Activated T-helper 2 cell treated with anti-CD3 and anti-CD28 coated beads, Interferon-gamma antibody, Interleukin-2, Interleukin-4, amounts not matched to agents 10 μg/mL and 5 μg/mL and 100 μg/mL, durations not matched to agents 14 hours and 24 hours and 36 hours (primary cell): ENCODE measurements at places on chromosomes 7 and 10. TPM values are rescaled to one million over a fixed set of nuclear protein-coding genes. Genes with fewer than 3 reads are reported as not detected.

DNA sequence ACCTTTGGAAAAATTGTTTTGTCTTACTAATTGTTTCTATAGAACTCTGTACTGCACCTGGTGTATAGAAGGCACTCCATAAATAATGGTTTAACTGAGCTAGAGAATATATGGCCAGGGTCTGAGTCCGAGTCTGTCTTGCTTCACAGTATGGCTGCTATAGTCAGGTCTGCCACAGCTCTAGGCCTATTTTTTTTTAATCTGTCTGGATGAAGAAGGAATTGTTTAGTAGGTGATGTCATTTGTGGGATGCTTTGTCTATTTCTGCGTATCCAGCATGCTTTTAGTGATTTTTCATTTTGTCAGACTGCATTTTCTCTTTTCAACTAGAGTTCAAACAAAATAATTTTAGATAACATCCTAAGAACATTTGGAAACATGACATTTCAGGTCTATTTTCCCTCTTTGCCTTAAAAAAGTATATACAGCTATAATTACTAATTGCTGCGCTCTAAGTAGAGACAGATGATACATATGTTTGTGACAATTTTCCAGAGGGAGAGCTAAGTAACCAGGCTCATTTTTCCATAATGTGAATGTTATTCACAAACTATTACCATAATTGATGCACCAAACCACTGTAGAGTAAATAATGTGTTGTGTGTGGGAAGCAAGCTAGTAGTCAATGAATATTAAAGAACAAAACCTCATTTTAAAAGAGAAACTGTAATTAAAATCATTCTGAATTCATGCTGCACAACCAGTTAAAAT, 361.7 kb downstream of the AUTS2 start:
- no peak overlapping the region for H3K27ac ChIP-seq
- H3K4me1 ChIP-seq: no peaks in the 10 kb centered on the region
- no peaks in the 10 kb centered on the region for H3K27me3 ChIP-seq
- no peaks in the 10 kb centered on the region for H3K36me3 ChIP-seq
- DNase-seq: no peak
- no peak overlapping the region for H3K4me3 ChIP-seq

DNA sequence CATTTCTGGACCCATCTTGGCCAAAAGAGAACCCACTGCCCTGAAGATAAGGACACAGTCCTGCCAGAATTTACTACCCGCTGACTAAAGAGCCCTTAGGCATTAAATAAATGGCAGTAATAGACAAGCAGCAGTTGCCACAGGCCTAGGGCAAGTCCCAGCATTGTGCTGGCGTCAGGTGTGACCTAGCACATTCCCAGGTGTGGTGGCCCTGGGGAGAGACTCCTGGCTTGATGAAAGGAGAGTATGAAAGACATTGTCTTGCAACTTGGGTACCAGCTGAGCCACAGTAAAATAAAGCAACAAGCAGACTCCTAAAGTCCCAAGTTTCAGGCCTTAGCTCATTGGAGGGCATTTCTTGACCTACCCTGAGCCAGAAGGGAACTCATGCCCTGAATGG, 715.7 kb upstream of the SORCS1 start:
- H3K36me3 ChIP-seq: no peaks in the 10 kb centered on the region
- no peaks in the 10 kb centered on the region for H3K4me1 ChIP-seq
- H3K27me3 ChIP-seq: no peaks in the 10 kb centered on the region
- DNase-seq: no peak

The FAM131B gene
- 1.3 and 2.0 TPM in 2 replicates for total RNA-seq

The KIAA1549 gene
- 1.3 TPM in 2 replicates for total RNA-seq

The HOXA5 gene
- not detected in 2 replicates for total RNA-seq
